ENCODE measurements at places on chromosomes 4 and X.
A peak's percentile ranks its signal among the peaks of the same experiment; 100 is the strongest.

DNA sequence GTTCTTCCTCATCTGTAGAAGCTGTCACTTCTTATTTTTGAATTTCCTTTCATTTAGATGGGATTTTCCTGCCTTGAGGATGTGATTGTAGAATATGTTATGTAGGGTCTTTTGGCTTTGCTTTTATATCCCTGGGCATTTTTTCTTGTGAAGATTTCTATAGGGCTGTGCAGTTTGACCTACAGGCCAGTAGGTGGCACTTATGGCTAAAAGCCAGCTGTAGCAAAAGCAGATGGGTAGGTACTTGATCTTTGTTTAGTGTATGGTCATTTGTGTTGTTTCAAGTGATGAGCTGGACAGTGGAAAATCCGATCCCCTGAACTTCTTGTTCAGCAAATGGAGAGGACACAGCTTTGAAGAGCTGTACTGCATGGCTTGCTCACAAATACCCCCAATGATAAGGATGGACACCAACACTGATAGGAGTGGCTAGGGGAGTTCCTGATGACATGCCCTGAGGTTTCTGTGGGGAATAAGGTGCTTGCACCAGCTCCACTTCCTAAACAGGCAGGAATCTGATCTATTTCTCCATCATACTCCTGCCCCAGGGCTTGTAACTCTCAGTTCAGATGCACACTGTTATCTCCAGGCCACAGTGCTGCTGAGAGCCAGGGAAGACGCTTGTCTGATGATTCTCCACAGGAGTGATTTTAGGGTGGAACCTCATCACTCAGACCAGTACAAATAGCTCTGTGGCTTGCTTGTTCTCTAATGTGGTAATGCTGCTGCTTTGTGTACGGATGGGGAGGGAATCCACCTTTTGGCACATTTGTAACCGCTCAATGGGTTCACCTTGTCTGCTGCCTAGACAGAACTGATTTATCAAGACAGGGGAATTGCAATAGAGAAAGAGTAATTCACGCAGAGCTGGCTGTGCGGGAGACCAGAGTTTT lies 417.1 kb upstream of the MAGEB16 start:
- DNase-seq: no peak

DNA sequence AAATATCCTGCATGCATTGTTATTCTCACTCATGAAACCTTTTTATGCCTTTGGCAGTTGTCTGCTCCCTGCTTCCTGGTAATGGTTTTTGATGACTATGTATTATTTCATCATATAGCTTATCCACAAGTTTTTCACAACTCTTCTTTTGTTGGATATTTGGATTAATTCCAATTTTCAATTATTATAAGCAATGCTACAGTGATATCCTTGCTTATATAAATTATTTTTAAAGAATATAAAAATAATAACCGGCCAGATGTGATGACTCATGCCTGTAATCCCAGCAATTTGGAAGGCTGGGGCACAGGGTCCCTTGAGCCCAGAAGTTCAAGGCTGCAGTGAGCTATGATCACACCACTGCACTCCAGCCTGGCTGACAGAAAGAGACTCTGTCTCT lies 47.0 kb downstream of the ASIC5 start:
- no peak for DNase-seq

GRCh38 chr4:53194727-53195126 lies 171.1 kb downstream of the SCFD2 start:
- no peak for DNase-seq

DNA sequence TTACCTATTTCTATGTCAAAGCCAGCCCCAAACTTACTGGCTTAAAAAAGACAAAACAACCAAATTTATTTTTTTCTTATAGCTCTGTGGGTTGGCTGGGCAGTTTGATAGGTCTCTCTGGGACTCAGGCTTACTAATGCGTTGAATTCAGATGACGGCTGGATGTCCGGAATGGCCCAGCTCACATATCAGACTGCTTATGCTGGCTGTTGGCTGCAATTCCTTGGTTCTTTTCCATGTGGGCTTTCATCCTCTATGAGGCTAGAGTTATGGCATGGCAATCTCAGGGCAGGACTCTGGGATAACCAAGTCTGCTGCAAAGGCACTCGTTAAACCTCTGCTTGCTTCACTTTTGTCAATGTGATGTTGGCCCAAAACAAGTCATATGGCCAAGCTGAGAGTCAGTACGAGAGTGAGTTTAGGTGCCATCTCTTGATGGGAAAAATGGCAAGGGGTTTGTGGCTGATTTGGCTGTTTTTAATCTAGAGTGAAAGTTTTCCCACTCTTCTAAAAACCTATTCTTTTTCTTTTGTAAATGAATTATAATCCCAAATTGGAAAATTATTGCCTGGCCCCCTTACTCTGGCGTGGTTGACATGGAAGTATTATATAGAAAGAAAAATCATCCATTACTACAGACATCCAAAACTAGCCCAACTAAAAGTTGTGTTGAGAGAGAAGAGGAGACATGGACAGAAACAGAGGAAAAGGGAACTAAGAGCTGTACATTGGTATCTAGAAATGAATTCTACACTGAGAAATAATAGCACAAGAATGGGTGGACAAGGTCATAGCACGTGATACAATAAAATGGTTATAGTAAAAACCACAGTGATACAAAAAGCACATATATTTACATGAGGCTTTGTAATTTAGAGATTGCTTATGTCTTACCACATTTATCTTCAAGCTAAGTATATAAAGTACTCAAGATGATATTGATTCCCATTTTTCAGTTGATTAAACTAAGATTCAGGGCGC lies 6.6 kb downstream of the PRIMPOL start:
- DNase-seq: no peak

- no peak for DNase-seq
Measured at GRCh38 chrX:153924149-153924861, 1.8 kb downstream of the ARHGAP4 start.

DNA sequence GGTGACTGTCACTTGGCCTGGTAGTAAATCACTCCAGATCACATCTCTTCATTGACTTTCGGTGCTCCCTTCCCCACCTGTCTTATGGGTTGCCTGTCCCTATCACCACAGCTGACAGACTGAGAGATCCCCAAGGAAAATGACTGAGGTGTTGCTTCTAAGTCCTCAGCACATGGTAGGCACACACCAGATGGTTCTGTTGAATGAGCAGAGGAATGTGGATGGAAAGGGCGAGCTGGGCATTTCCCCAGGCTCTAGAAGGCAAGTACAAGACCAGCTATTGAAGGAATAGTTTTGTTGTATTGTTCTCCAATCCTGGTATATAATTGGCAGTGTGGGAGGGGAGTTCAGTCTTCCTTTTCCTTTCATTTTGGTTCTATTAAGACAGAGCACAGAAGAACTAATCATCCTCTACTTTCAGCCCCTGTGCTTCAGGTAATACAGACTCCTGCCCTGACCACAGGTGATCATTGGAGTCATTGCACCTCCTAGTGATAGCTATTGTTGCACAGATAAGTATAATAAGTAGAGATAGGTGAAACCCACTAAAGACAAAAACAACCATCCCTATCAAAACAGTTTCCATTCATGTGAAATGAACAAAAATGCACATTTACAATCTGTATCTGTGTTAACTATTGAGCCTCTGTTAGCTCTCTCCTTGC lies 158.6 kb downstream of the TRAM1L1 start:
- DNase-seq: peak; percentile 30

DNA sequence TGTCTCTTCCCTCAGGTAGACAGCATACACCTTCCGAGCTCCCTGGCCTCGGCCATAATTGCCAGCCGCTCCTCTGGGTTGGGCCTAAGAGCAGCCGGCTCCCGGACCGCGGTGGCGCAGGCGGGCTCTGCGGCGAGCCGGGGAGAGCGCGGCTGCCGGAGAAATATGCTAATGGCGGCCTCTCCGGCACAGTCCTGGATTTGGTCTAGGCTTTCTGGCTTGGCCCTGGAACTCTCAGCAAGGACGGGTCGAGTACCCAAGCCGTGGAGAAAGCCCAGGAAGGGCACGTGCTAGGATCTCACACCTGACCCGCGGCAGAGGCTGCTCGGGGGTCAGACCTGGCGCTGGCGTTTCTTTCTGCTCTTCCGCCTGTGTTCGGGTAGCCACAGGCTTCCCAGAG lies 18.6 kb upstream of the ZIC3 start:
- DNase-seq: no peak

DNA sequence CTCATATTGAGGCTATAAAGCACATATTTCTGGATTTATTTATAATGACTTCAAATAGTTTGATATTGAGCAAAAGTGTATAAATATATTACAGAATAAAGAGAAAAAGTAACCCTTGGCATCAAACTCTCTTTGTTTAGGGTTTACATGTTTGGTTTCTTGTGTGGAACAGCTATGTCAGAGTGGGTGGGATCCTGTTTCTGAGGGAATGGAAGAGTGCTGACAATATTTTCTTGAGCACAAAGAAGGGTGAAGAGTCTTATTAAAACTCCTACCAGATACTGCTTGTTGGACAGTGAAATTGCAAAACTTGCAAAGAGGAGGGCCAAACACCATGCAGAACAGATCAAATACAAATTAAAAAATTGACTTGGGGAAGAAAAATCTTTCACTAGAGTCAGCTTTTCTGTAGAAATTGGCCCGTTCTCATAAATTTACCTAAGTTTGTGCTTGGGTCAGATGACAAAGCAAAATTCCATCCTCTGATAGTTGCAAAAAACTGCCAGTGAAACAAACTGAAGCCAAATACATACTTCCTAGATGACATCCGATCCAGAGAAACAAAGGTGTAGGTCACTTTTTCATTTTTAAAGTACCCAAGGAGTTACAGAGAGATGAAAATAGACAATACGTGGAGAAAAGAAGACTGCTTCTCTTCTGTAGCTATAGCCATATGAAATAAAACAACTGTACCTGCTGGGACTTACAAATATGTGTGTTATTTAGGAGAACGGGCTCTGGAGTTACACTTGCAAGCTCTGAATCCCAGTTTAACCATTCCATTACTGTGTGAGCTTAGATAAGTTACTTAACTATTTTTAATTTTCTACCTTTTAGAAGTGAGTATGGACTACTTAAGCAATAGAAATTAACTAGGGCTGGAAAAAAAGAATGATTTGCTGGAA lies 133.3 kb downstream of the MAML3 start:
- no peak for DNase-seq

DNA sequence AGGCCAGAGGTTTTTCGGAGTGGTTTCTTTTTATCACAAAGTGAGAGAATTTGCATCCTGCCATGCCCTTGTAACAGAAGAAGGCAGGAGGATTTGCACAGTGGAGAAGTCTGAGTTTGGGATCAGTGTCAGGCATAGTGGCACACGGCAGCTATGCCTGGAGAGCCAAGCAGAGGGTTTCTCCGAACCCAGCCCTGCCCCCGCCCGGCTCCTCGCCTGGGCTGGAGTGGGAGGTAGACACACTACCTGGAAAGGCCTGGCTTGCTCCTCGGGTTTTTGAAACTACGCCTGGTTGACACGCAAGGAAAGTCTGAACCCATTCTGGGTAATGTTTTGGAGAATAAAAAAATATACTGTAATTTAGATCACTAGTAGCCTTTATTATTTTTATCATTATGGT lies 1653.6 kb upstream of the TENM3 start:
- DNase-seq: no peak

- DNase-seq: no peak
Measured at GRCh38 chr4:2852481-2852921, 8.9 kb downstream of the ADD1 start.

DNA sequence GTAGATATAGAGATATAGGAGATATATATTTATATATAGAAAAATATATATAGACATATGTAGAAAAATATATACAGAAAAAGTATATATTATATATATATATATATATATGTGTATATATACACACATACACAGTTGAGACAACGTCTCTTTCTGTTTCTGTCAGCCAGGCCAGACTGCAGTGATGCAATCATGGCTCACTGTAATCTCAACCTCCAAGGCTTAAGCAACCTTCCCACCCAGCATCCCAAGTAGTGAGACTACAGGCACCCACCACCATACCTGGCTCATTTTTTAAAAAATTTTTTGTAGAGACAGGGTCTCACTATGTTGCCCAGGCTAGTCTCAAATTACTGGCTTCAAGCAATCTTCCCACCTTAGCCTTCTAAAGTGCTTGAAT lies 426.3 kb downstream of the GPM6A start:
- DNase-seq: no peak

DNA sequence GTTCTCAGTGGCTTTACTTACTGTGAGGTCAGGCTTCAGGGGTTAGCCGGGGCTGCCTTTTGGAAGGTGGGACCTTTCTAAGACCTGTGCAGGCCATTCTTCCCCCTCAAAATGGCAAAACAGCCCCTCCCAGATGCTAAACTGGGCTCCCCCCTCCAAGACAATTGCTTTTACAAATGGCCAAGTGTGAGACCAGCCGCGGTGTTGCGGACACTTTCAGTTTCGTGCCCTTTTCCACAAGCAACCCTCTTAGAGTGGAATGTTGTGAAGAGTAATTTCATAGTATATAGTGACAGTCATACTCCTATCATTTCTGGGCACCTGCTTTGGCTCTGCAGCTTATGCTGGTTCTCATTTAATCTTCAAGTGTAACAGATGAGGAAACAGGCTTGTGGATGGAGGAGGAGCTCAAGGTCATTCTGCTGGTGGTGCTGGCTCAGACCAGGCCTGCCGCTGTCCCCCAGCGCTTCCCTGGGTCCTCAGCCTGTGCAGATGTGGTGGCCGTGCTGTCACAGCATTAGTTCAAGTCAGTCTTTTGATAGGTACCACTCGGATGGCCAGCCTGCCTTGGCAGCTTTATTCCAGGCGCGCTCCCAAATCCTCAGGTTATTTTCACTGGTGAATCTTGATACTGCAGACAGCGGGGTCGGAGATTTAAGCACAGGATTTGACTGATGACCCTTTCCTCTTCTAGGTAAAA lies 55.0 kb upstream of the TADA2B start:
- DNase-seq: no peak

- no peak for DNase-seq
Measured at GRCh38 chr4:136400829-136401228, 1131.5 kb downstream of the PCDH18 start.

DNA sequence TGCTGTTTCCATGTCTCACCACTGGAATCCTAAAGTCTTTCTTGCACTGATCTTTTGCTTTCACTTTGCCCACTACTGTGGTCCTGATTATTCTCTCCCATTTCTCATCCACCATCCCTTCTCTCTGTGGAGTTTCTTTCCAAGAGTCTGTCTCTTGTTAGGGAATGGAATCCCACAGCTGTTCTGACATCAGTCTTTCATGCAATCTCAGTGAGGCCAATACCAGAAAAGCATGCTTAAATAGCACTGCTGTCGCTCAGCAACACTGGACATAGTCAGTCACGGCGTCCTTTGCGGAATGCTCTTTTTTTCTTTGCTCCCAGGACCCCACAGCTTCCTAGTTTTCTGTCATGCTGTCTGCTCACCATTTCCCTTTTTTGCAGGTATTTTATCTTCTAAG lies 20.1 kb downstream of the SLITRK4 start:
- DNase-seq: no peak

- DNase-seq: no peak
Measured at GRCh38 chr4:13920111-13920875, 292.8 kb upstream of the BOD1L1 start.

DNA sequence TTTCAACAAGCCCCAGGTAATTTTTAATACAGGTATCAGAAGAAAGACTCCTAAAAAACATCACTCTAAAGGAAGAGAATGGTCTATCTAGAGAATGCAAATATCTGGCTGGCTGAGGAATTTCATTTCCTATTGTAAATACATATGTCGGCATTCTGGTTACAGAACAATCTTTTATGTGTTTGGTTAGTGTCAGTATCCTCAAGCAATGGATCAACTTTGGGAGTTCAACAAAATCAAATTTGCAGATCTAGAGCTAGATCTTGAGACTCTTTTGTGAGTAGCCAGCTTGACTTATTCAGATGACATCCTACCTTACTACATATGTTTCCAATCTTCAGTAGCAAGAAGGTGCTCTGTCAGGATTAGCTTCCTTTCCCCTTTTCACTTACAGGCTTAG lies 145.1 kb downstream of the BTC start:
- DNase-seq: no peak

GRCh38 chrX:126985981-126986380 lies 166.5 kb downstream of the PRR32 start:
- no peak for DNase-seq

GRCh38 chr4:845233-845835 lies 19.4 kb upstream of the CPLX1 start:
- DNase-seq: no peak
